ENCODE measurements at places on chromosomes 5 and 9.

DNA sequence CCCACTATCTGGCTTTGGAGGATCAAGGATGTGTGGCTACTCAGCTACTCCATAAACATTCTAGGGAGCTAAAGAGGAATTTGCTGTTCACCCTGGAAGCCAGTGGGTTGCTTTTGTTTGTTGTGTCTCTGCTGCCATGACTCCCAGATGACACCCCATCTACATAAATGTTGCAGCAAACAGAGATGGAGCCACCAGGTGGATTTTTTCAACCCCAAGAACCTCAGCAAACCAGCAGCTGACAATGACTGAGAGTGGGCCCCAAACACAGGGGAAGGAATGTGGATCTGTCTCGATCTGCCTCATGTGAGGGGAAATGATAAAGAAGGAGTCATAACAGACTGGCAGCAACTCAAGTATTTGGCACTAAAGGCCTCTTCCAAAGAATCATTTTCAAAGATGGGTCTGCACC lies 132.7 kb upstream of the TNC start:
- DNase-seq = no peak

DNA sequence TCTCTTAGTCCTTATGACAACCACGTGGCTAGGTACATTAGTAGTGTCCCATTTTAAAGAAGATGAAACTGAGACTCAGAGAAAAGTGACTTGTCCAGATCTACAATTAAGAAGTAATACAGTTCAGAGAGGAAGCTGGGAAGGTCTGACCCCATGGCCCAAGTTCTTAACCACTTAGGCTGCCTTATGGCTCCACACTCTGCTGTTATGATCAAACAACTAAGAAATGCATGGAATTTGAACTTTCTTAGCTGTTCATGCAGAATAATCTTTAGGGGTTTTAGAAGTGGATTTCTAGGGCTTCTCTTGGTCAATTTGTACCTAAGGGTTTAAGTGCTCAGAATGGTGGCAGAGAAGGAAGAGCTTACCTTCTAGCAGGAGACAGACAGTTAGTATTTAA lies 128.0 kb upstream of the MSX2 start:
- no peak for DNase-seq

GRCh38 chr5:33641744-33642505 lies 201.2 kb downstream of the TARS1 start:
- DNase-seq = peak; percentile 8

DNA sequence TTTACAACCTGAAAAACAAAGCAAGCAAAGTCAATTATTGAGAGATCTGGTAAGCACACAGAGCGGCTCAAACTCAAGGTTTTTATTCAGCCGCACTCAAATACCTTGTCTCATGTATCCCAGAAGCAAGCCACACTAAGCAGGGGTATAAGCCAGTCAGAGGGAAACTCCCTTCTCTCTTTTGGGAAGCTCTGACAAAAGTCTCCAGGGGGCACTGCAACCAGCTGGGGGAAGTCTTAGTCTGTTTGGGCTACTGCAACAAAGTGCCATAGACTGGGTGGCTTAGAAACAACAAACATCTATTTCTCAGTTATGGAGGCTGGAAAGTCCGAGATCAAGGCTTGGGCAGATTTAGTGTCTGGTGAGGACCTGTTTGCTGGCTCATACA lies 246.0 kb downstream of the ENC1 start:
- no peak for DNase-seq

- DNase-seq = no peak
Observed at GRCh38 chr9:77616191-77616590, 31.9 kb downstream of the GNA14 start.

- DNase-seq = no peak
Observed at GRCh38 chr5:143699121-143699520, 112.8 kb upstream of the HMHB1 start.

All from T47D (cell line).